ENCODE measurements at places on chromosomes 6 and 20.

DNA sequence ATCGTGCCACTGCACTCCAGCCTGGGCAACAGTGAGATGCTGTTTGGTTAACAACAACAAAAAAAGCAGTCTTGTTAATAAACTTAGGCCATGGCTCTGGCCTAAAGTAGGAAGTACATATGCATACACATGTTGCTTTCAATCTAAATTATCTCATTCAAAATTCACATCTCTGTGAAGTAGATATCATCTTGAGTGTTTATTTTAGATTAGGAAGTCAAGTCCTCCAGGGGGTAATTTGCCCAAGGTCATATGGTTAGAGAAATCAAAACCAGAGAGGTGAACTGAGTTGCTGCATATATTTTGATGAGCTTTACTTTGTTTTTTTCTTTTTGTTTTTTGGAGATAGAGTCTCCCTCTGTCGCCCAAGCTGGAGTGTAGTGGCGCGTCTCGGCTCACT, 52.8 kb downstream of the B4GALT5 start:
- DNase-seq = no peak

DNA sequence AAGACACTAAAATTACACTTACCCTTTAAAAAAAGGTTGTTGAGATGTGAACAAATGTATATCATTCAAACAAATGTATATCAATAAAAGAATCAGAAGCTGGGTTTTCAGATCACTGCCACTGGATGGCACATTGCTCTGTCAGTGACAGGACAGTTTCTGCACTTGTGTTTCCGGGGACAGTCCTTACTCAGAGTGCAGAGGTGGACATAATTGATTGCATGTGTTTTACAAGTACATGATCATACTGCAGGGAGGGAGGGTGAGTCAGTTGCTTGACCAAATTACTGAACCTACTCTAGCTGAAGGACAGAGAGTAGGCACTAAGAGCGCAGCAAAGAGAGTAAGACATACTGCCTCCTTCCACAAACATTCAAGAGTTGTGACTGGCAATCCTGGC, 302.3 kb downstream of the TENT5A start:
- no peak for DNase-seq

GRCh38 chr6:112040956-112041355, 12.9 kb upstream of the CCN6 start:
- no peak for DNase-seq

DNA sequence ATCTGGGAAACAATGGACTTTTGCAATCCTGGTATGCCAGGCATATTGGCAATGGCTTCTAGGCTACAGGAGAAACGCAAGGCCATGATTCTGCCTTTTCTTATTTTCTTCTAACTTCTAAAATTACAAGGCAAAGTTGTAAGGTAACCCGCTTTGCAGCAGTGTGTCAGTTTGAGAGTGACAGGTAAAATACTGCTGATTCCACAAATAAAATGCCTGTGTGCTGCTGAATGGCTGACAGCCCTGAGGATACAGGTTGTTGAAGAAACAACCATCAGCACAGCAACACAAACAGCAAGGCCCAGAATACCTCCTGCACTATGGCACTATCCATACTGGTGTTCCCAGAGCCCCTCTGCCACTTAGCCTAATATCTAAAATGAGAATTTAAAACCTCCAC, 37.1 kb downstream of the SLC17A1 start:
- no peak for DNase-seq

- no peak for DNase-seq
These were observed 31.1 kb downstream of the ADGRF4 start for GRCh38 chr6:47729457-47729856.

DNA sequence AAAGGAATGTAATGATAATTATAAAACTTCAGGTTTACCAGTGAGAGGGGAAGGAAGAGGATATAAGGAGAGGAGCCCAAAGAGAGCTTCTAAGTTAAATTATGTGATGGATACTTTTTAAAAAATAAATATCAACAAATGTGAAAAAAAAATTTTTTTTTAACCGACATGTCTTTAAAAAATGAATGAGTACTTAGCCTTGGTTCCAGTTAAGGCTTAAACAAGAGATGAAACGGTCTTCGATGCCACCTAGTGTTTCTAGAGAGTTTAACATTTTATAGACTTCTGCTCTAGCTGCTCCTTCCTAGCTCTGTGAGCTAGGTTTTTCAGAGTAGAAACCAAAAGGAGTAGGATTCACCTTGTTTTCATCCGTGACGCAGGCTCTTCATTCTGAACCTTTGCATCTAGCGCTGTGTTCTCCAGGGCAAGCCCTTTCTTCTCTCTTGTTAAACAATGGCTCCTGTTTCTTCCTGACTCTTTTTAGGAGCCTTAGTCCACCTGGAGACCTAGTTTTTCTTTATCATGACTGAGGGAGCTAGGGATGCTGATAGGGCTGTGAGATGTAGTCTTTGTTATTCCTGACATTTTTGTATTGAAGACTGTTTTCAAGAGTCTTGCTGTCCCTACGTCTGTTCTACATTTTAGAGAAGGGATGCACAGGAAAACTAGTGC, 42.4 kb upstream of the GNRH2 start:
- peak; percentile 64 for DNase-seq

DNA sequence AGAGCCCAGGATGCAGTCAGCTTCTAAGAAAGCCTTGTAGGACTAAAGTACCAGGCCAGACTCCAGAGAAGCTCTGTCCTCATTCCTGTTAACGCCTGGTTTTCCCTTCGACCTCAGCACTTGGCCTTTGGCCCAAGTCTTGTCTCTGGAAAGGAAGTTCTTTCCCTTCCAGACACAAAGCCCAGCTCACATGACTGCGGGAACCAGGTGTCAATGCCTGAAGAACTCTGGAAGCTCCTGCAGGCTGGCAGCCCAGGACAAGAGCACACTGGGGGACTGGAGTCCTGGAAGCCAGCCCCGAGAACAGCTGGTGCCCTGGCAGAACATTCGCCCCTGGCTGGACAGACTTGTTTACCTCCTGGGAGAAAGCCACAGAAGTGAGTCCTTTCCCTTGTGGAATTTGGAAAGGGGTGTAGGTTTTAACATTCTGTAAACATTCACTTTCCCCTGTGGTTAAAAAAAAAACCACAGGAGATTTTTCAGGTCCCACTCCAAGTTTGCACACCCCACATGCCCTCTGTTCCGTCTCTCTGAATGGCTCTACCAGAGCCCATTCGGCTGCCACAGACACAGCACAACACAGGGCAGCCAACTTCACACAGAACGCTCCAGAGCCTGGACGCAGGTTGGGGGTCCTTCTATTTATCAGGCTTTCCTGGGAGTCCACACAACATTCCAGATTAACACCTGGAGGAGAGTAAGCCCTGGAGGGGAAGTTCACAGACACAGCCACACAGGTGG, 18.1 kb downstream of the ACSS1 start:
- DNase-seq = peak; percentile 87

DNA sequence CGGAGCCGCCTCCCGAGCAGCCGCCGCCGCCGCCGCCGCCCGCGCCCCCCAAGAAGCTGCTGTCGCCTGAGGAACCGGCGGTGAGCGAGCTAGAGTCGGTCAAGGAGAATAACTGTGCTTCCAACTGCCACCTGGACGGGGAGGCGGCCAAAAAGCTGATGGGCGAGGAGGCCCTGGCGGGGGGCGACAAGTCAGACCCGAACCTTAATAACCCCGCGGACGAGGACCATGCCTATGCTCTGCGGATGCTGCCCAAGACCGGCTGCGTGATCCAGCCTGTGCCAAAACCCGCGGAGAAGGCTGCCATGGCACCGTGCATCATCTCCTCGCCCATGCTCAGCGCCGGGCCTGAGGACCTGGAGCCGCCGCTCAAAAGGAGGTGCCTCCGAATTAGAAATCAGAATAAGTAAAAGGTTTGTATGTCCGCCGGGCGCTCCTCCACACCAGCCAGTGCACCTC, 145.2 kb downstream of the SOBP start:
- DNase-seq = no peak

DNA sequence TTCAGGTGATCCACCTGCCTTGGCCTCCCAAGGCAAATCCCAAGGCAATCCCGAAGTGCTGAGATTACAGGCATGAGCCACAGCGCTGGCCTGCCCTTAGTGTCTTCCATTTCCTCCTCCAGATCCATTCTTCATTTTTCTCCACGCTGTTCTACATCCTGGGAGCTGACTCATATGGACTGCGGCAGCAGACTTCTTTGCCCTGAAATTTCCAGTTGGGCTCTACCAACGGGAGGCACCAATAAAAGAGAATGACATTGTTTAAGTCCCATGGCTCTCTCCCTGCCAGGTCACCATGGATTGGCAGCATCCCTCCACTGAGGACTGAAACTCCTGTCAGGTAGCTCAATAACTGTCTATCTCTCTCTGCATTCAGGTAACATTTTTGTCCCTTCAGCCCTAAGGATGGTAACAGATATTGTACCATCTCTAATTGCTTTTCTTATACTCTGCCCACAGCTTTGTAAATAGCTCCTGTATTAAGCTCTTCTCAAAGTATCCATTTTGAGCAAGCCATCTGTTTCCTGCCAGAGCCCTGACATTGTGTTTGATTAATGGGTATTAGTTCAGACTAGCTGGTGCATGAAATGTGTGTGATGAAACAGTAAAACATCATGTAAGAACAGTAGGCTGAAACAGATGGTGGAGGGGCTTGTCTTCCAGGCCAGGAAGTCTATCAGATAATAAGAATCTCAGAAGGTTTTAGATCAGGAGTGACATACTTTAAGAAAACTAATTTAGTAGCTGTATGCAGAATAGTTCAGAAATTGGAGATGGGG, 3.6 kb downstream of the TBCC start:
- DNase-seq = no peak

GRCh38 chr6:70281923-70282311, 21.0 kb downstream of the COL9A1 start:
- no peak for DNase-seq

DNA sequence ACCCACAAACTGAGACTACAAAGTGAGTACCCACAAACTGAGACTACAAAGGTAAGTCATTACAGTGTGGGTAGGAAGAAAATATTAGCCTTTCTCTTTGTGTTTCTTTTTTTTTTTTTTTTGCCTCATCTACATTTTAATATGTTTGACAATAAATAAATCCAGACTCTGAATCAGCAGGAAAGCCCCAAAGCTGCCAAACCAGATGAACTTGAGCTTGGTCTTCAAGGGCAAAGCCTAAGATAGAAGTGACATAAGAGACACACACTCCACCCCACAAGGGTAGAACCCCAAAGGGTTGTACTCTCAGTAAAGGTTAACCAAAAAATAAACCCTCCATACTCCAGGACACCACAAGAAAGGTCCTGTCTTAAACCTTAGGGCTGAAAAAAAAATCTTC, 326.8 kb upstream of the ARID1B start:
- no peak for DNase-seq

- DNase-seq = no peak
These were observed 79.8 kb downstream of the TRMT6 start for GRCh38 chr20:5870568-5870981.

DNA sequence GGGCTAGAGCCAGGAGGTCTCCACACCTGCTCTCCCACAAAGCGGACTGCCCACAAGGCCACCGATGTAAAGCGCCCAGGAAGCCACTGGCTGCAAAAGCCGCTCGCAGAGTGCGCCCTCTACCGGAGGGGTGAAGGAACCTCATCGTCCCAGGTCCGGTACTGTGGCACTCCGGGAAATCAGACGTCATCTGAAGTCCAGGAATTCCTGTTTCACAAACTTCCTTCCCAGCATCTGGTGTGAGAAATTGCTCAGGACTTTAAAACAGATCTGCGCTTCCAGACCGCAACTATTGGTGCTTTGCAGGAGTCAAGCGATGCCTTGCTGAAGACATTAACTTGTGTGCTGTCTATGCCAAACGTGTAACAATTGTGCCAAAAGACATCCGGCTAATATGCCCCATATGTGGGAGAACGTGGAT, 115.1 kb upstream of the ARID1B start:
- no peak for DNase-seq

- DNase-seq = peak; percentile 75
These were observed 114.9 kb downstream of the AKAP7 start for GRCh38 chr6:131250122-131250521.

- DNase-seq = no peak
These were observed 223.8 kb upstream of the RNF217 start for GRCh38 chr6:124738482-124738881.

GRCh38 chr6:13803581-13803980, 10.8 kb downstream of the MCUR1 start:
- DNase-seq = no peak

DNA sequence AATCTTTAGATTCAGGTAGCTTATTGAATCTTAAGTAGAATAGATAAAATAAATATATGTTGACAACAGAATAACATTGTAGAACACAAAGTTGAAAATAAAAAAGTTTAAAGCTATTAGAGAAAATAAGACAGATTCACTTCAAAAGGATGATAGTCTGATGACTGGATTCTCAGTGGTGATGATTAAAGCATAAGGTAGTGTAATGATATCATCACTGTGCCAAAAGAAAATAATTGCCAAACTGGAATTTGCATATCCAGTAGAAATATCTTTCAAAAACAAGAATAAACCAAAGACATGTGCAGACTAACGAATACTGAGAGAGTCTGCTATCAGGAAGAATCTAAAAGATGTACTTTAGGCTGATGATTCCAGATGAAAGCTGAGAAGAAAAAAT, 30.2 kb downstream of the ENPP1 start:
- DNase-seq = no peak

DNA sequence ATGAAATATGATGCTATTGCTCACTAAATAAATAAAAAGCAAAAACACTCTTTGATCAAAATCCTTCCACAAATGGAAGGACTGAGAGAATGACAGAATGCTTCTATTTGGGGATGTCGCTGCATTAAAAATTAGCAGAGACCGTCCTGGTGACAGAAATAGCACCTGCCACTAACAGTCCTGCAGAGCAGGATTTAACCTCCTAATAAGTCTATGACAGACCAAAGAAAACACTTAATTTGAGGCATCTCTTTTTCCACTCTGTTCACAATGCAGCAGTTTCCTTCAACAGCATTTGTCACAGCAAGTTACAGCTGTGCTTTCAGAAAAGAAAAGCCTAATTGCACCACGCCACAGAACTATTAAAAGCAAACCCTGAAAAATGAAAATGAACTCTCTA, 140.6 kb upstream of the BEND6 start:
- DNase-seq = no peak

GRCh38 chr6:16274483-16274882, 36.1 kb downstream of the GMPR start:
- no peak for DNase-seq

- peak; percentile 75 for DNase-seq
These were observed 82.7 kb upstream of the TOP1 start for GRCh38 chr20:40945754-40946450.

- DNase-seq = no peak
These were observed 25.4 kb downstream of the DIDO1 start for GRCh38 chr20:62900692-62901584.

DNA sequence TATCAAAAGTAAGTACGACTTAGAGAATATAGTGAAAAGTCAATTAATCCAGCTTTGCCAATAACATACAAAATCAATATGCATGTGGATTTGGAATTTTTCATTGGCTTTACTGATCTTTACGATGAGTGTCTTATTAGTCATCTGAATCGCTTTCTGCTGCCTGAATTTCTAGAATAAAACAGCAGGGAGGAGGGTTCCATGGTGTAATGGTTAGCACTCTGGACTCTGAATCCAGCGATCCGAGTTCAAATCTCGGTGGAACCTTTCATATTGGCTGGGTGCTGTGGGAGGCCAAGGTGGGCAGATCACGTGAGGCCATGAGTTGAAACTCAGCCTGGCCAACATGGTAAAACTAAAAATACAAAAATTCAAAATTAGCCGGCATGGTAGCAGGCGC, 448.8 kb downstream of the RNF144B start:
- DNase-seq = no peak

GRCh38 chr20:58623579-58624473, 27.3 kb upstream of the STX16 start:
- DNase-seq = peak; percentile 75

Measured in muscle of arm (tissue), 14 donors.